ENCODE measurements at places on chromosomes 12 and 14. TPM values are rescaled to one million over a fixed set of nuclear protein-coding genes. Genes with fewer than 3 reads are reported as not detected.

GPR68 gene
- total RNA-seq = 0.14 TPM

ULK1 gene
- 63.8 TPM for total RNA-seq

PLXNC1 gene
- 41.3 TPM for total RNA-seq

GRCh38 chr12:119659289-119659897 lies 8.5 kb upstream of the PRKAB1 start:
- no peak overlapping the region for H3K27ac ChIP-seq
- no peaks in the 10 kb centered on the region for H3K36me3 ChIP-seq
- no peaks in the 10 kb centered on the region for H3K4me1 ChIP-seq
- DNase-seq = no peak

VDR gene
- total RNA-seq = 13.6 TPM

GRCh38 chr12:125744201-125744600 lies 679.0 kb downstream of the AACS start:
- H3K27ac ChIP-seq = no peak overlapping the region
- no peaks in the 10 kb centered on the region for H3K36me3 ChIP-seq
- no peak for DNase-seq
- H3K4me1 ChIP-seq = no peaks in the 10 kb centered on the region
- no peak overlapping the region for H3K4me3 ChIP-seq

- DNase-seq = no peak
- H3K27ac ChIP-seq = no peak overlapping the region
- H3K36me3 ChIP-seq = no peaks in the 10 kb centered on the region
- H3K4me1 ChIP-seq = no peaks in the 10 kb centered on the region
- H3K4me3 ChIP-seq = no peak overlapping the region
Observed at GRCh38 chr14:78103271-78103670, 66.9 kb upstream of the NRXN3 start.

DNA sequence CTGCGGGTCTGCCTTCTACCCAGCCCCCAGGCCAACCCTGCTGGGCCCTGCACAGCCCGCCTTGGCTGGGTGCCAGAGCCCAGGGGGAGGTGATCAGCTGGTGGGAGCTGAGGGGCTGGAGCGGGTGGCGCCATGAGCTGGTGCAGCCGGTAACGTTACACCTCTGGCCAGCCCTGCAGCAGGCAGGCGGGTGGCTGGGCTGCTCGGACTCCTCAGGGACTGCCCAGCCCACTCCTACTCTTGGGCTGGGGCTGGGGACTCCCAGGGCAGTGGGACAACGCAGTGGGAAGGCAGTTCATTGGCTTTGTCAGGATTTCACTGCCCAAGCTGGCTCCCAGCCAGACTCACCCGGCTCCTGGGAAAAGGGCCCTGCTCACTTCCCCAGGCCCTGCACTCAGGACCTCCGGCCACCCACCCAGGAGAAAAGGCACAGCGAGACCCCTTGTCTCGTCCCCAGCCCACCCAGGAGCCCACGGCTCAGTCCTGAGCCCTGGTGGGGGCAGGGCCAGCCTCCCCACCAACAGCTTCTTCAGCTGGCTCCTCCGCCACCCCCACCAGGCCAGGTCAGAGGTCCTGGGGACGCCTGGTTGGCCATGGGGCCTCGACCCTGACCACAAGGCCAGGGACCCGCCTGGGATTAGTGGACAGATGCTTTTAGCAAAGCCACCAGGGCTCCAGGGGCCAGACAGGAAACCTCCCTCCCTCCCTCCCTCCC lies 1.0 kb downstream of the PGF start:
- peaks cover 50% of the 10 kb centered on the region for H3K4me1 ChIP-seq

P3H3 gene
- 25.1 TPM for total RNA-seq

TAS2R19 gene
- 5.7 TPM for total RNA-seq

DNA sequence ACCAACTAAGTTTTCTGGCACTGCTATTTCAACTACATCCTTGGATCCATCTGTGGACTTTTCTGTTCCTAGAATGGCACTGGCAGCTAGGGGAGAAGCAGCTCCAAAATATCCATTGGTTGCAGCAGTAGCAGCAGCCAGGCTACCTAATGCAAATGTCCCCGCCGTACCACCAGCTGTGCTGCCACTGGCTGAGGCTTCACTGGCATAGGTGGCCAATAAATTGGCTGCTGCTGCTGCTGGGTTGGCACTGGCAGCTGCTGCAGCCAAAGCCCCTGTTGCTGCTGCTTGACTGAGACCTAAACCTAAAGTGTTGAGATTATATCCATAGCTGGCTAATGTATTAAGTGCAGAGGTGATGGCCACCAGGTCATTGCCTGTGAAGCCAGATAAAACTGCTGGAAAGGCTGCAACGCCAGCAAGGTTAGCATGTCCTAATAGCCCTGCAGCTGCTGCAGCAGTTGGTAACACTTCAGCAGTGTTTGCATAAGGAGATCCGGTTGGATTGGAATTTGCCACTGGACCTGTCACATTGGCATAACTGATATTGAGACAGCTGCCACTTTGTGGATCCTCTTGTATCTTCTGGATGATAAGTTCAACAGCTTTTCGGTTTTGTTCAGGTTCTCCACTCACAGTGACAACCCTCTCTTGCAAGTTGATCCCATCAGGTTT lies 149.5 kb downstream of the NOVA1 start:
- DNase-seq = no peak
- H3K36me3 ChIP-seq = no peaks in the 10 kb centered on the region
- H3K27ac ChIP-seq = no peak overlapping the region

TRPV4 gene
- not detected for total RNA-seq

RPGRIP1 gene
- total RNA-seq = 0.12 TPM

DNA sequence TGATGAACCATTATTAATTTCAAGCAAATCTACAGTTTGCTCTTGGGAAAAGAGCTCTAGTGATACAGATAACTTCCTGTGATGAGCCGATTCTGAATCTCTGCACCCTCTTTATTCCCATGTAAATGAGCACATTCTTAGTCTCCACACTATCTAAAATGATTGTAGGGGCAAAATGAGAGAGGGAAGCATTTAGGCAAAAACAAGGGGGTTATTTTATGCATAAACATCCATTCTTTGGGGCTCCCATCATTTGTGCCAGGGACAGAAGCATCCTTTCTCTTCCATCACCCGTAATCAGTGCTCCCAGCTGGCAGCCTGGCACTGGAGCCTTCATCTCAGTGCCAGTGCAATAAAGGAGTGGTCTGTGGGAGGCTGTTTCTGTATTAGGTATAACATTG lies 1.7 kb upstream of the GPD1 start:
- no peak for DNase-seq
- H3K4me3 ChIP-seq = no peak overlapping the region
- H3K27me3 ChIP-seq = no peaks in the 10 kb centered on the region
- no peak overlapping the region for H3K27ac ChIP-seq
- H3K36me3 ChIP-seq = peaks cover 8% of the 10 kb centered on the region

GRCh38 chr14:76784266-76784874 lies 23.1 kb downstream of the VASH1 start:
- H3K4me3 ChIP-seq = no peak overlapping the region
- no peaks in the 10 kb centered on the region for H3K4me1 ChIP-seq
- DNase-seq = no peak

RHOJ gene
- not detected for total RNA-seq

SLC2A13 gene
- total RNA-seq = 2.5 TPM

GRCh38 chr12:6376079-6376869 lies 911 bp upstream of the SCNN1A start:
- no peaks in the 10 kb centered on the region for H3K27me3 ChIP-seq
- no peak overlapping the region for H3K4me3 ChIP-seq
- H3K36me3 ChIP-seq = no peaks in the 10 kb centered on the region
- H3K4me1 ChIP-seq = peaks cover 68% of the 10 kb centered on the region

DNA sequence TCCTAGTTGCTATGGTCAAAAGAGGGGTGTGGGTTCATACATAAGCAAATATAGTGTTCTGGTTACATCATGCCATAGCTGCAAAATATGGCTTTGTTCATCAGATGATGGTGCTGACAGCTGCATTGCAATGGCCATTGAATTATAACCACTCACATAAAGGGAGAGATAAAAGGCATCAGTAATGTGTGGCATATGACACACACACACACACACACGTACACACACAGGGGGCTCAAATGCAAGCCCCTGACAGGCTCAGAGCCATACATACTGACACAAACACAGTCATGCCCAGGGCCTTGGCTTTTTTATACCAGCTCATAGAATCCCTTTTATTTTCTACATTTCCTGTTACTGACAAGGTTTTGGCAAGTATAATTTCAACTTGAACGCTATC lies 698.9 kb downstream of the BCL11B start:
- H3K4me3 ChIP-seq = no peak overlapping the region
- H3K4me1 ChIP-seq = no peaks in the 10 kb centered on the region
- no peak for DNase-seq

USP44 gene
- total RNA-seq = 0.14 TPM

- no peak for DNase-seq
- peaks cover 41% of the 10 kb centered on the region for H3K4me1 ChIP-seq
- H3K27me3 ChIP-seq = no peaks in the 10 kb centered on the region
- no peak overlapping the region for H3K27ac ChIP-seq
- H3K36me3 ChIP-seq = no peaks in the 10 kb centered on the region
Observed at GRCh38 chr12:6068227-6068626, 56.2 kb downstream of the VWF start.

NKX2-8 gene
- 0.23 TPM for total RNA-seq

GRCh38 chr14:82897469-82898308 lies 1364.0 kb upstream of the SEL1L start:
- H3K27ac ChIP-seq = no peak overlapping the region
- H3K36me3 ChIP-seq = no peaks in the 10 kb centered on the region
- no peaks in the 10 kb centered on the region for H3K4me1 ChIP-seq
- no peak overlapping the region for H3K4me3 ChIP-seq

GRCh38 chr14:77143071-77143470 lies 1.5 kb upstream of the ZDHHC22 start:
- no peaks in the 10 kb centered on the region for H3K4me1 ChIP-seq
- peaks cover 3% of the 10 kb centered on the region for H3K27me3 ChIP-seq
- H3K4me3 ChIP-seq = no peak overlapping the region
- DNase-seq = no peak
- no peaks in the 10 kb centered on the region for H3K36me3 ChIP-seq

PPP1R36 gene
- total RNA-seq = 2.9 TPM

DNA sequence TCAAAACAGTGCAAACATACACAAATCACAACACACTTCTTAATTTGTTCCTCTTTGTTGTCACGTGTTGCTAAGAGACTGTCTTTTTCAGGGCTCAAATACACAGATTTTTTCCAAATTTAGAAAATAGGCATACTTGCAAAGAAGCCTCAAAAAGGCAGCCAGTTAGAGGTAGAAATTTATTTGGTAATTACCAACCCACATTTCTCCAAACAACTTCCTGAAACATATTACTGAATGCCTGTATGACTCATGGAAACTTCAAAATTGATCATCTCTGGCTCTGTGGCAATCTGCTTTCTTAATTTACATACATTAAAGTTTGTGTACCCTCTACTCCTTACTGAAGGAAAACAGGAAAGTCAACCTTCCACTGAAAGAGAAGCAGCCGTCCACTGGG lies 36.4 kb downstream of the PPM1H start:
- DNase-seq = no peak
- H3K4me3 ChIP-seq = no peak overlapping the region
- peaks cover 56% of the 10 kb centered on the region for H3K4me1 ChIP-seq
- H3K27me3 ChIP-seq = no peaks in the 10 kb centered on the region

DNA sequence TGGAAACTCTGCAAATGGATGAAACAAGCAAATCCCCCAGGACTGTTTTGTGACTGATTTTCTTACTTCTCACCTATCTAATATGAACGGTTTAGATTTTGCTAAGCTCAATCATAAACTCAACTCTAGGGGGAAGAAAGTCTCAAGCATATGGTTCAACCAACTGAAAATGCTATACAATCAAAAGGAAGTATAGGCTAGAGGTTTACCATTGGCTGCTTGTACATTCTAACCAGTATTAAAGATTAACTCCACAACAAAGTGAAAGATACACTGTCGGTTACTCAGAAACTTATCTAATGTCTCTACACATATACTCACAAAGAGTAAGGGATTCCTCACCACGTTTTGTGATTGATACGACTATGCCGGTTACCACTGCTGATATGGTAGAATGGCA lies 281.8 kb upstream of the SOX5 start:
- no peaks in the 10 kb centered on the region for H3K27me3 ChIP-seq
- no peak overlapping the region for H3K27ac ChIP-seq
- no peaks in the 10 kb centered on the region for H3K36me3 ChIP-seq
- peaks cover 7% of the 10 kb centered on the region for H3K4me1 ChIP-seq
- H3K4me3 ChIP-seq = no peak overlapping the region

DNA sequence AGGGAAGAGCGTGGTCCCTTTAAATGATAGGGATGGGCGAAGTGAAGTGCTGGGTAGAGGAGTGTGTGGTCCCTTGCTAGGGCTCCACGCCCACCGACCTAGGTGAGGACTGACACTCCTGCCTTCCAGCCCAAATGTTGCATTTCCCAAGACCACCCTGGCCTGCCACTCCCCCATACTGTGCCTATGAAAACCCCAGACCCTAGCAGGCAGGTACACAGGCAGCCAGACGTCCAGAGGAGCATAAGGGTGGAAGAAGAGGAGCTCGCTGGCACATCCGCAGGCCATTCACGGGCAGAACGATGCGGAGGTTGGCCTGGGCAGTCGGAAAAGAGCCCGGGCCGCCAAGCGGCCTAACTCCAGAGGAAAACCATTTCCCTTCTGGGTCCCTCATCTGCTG lies 817 bp upstream of the IPO8 start:
- no peaks in the 10 kb centered on the region for H3K27me3 ChIP-seq
- H3K36me3 ChIP-seq = no peaks in the 10 kb centered on the region
- H3K27ac ChIP-seq = no peak overlapping the region
- H3K4me3 ChIP-seq = peak overlapping the region; percentile 5
- no peak for DNase-seq
- peaks cover 10% of the 10 kb centered on the region for H3K4me1 ChIP-seq

DNA sequence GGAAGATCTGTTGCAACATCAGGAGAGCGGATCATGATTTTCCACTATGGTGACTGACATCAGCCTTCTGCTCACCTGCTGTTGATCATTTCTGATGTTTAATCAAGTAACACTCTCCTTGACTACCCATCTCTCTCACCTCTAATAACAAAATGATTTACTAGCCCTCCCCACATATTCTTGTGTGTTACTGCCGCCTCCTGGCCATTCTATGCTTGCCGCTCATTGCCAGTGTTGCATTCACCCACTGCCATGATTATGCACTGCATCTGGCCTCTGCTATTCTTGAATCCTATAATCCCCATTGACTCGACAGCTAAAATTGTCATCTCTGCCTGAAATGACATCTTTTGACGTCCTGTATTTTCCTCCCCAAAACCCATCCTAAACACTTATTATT lies 113.8 kb downstream of the RERGL start:
- no peaks in the 10 kb centered on the region for H3K4me1 ChIP-seq
- no peak overlapping the region for H3K27ac ChIP-seq
- H3K36me3 ChIP-seq = no peaks in the 10 kb centered on the region

- H3K4me1 ChIP-seq = no peaks in the 10 kb centered on the region
- no peaks in the 10 kb centered on the region for H3K36me3 ChIP-seq
- H3K27ac ChIP-seq = no peak overlapping the region
- no peak for DNase-seq
Observed at GRCh38 chr12:94020335-94020734, 128.0 kb upstream of the PLXNC1 start.
